ENCODE measurements at places on chromosomes 6 and 20. TPM values are rescaled to one million over a fixed set of nuclear protein-coding genes. Genes with fewer than 3 reads are reported as not detected.

Gene OTOR
- total RNA-seq: not detected

Gene MYL9
- 20.7 TPM for total RNA-seq

Gene DDO
- total RNA-seq: 0.07 TPM

Gene PLCB1
- 0.54 TPM for total RNA-seq

Gene SEL1L2
- total RNA-seq: not detected

Gene GRIK2
- total RNA-seq: 0.32 TPM

Gene CST4
- total RNA-seq: not detected

Gene MRPL14
- total RNA-seq: 69.7 TPM

Gene MAP3K4
- 14.4 TPM for total RNA-seq

Gene MCM8
- 25.4 TPM for total RNA-seq

Gene LGSN
- 4.8 TPM for total RNA-seq

Gene KIAA1755
- total RNA-seq: 0.12 TPM

Gene ZSCAN23
- total RNA-seq: not detected

Gene BCL2L1
- total RNA-seq: 145 TPM

Gene RNF39
- total RNA-seq: 0.05 TPM

Gene LY6G6C
- not detected for total RNA-seq

Gene DPM1
- total RNA-seq: 75.2 TPM

Gene KHDC1
- total RNA-seq: 4.0 TPM

Gene CLPSL2
- 0.60 TPM for total RNA-seq

Gene OLIG3
- total RNA-seq: not detected

Gene C6orf141
- 23.4 TPM for total RNA-seq

Gene C20orf141
- 0.60 TPM for total RNA-seq

Gene DEK
- 83.6 TPM for total RNA-seq

Gene EIF6
- 409 TPM for total RNA-seq

Gene SRSF12
- total RNA-seq: 0.84 TPM

Gene THBS2
- total RNA-seq: 0.17 TPM

Gene PRDM1
- 4.2 TPM for total RNA-seq

Gene FRMD1
- 0.03 TPM for total RNA-seq

Gene BPIFB6
- total RNA-seq: not detected

Gene BPIFB2
- not detected for total RNA-seq

Gene ZNF343
- total RNA-seq: 15.7 TPM

Gene DSP
- total RNA-seq: 56.3 TPM

Gene GLYATL3
- total RNA-seq: not detected

Gene SLCO4A1
- 10.2 TPM for total RNA-seq

Gene SIRPG
- total RNA-seq: not detected

Gene BPIFA1
- not detected for total RNA-seq

Gene SNAP25
- 22.0 TPM for total RNA-seq

Gene EPPIN
- not detected for total RNA-seq

Gene KCNG1
- 18.8 TPM for total RNA-seq

Gene ENPP5
- not detected for total RNA-seq

Gene OR2J3
- total RNA-seq: not detected

Gene C20orf204
- total RNA-seq: 0.19 TPM

Gene PDYN
- not detected for total RNA-seq

Gene NQO2
- 69.7 TPM for total RNA-seq

Gene IGF2R
- total RNA-seq: 29.2 TPM

Gene LY6G5C
- total RNA-seq: 1.9 TPM

Gene GSTA3
- not detected for total RNA-seq

Gene NEDD9
- 43.6 TPM for total RNA-seq

Gene MEI4
- total RNA-seq: not detected

Gene ZGPAT
- total RNA-seq: 24.0 TPM

Gene RSPH4A
- 0.24 TPM for total RNA-seq

Gene SLC17A2
- not detected for total RNA-seq

Gene NKX2-2
- not detected for total RNA-seq
